ENCODE measurements at places on chromosomes 16 and 17. TPM values are rescaled to one million over a fixed set of nuclear protein-coding genes. Genes with fewer than 3 reads are reported as not detected.

Gene TPSG1
- not detected for total RNA-seq

DNA sequence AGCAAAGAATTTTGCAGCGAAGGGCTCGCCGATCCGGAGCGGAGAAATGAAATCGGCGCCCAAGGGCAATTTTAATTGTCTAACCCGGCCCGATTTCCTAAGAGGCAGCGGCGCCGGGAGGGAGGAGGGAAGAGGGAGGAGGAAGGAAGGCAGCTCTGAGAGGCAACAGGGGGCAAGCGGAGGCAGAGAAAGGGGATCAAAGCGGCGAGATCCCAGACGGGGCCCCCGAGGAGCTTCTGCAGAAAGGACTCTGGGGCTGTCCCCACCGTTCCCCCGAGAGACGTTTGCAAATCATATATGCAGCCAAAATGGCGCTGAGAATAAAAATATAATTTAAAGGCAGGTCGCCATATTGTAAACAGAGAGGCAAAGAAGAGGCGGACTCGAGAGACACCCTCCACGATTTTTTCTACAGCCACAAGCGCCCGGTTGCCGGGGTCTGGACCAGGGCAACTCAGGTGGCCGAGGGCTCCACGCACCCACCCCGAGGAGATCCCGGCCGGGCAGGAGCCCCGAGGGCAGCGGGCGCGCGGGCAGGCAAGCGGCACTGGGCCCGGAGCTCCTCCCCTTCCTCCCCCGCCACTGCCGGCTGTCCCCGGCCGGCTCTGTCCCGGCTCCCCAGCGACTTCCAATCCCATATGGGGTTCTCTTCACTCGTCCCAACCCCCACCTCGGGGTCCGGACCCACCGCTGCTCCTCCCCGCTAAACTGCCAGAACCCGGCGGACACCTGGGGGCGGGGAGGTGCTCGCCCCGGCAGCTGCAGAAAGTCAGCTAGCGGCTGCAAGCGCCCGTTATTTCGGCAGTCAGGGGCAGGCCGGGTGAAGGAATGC, 1.9 kb downstream of the PHF12 start:
- H3K4me3 ChIP-seq = peak overlapping the region; percentile 97
- peak; percentile 85 for DNase-seq
- H3K27ac ChIP-seq = peak overlapping the region; percentile 97
- no peaks in the 10 kb centered on the region for H3K27me3 ChIP-seq

Gene TSNAXIP1
- 0.40 TPM for total RNA-seq

DNA sequence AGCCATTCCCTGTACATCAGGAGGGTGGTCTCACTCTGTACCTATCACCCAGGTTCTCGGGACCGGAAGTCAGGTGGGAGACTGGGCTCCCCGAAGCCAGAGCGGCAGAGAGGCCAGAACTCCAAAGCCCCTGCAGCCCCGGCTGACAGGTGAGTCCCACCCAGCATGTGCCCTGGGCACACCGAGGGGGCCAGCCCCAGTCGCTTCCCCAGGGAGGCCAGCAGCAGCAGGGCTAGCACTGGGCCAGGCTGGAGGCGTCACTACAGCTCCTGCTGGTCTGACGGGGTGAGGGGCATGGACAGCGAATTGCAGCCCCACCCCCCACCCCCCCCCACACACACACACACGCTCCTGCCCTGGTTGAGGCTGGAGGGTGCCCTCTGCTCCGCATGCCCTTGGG, 7.9 kb upstream of the IL17C start:
- H3K4me1 ChIP-seq = peaks cover 18% of the 10 kb centered on the region
- no peak overlapping the region for H3K4me3 ChIP-seq
- no peak overlapping the region for H3K27ac ChIP-seq
- no peak for DNase-seq
- H3K27me3 ChIP-seq = no peaks in the 10 kb centered on the region

Gene GNPTG
- 19.2 TPM for total RNA-seq

Gene DNAH2
- total RNA-seq = not detected

GRCh38 chr16:72999541-73000019, 48.3 kb downstream of the ZFHX3 start:
- no peak for DNase-seq
- no peaks in the 10 kb centered on the region for H3K36me3 ChIP-seq
- H3K4me1 ChIP-seq = no peaks in the 10 kb centered on the region
- no peak overlapping the region for H3K27ac ChIP-seq
- no peak overlapping the region for H3K4me3 ChIP-seq

DNA sequence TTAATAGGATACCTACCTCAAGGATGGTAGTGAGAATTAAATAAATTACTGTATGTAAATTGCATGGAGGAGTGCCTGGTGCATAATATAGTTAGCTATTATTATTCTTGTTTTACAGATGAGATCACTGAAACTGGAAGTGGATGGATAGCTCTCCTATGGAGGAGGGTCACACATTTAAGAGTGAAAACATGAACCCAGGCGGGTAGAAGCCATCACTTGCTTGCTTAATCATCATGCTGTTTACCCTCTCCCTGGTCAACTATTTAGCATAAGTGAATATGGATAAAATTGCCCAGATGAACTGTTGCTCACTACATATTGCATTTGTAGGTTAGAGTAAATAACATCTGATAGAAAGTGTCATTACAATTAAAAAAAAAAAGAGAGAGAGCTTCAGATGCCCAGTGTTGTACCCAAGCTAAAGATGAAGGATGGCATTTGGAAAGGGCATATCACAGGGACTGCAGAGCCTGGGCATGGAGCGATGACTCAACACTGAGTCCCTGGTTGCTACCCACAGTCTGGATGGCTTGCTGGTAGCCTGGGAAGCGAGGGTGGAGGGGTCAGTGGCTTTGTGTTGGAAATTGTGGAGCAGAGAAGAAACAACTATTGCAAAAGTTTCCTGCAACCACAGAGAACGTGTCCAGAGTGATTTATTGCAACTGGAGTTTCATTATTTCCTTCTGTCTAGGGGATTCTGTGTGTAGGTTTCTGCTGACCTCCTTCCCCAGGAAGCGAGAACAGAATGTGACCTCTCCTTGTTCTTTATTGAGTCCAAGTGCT, 414.4 kb downstream of the SHISA9 start:
- no peaks in the 10 kb centered on the region for H3K27me3 ChIP-seq
- H3K4me3 ChIP-seq = no peak overlapping the region
- no peaks in the 10 kb centered on the region for H3K4me1 ChIP-seq
- no peak for DNase-seq
- H3K27ac ChIP-seq = no peak overlapping the region

Gene MLYCD
- 3.7 TPM for total RNA-seq

Data from activated CD8-positive, alpha-beta T cell treated with anti-CD3 and anti-CD28 coated beads for 36 hours (primary cell).